ENCODE measurements at places on chromosomes 7 and 10. TPM values are rescaled to one million over a fixed set of nuclear protein-coding genes. Genes with fewer than 3 reads are reported as not detected.

- no peak for DNase-seq
Measured at GRCh38 chr7:47576866-47577306, 5.0 kb downstream of the TNS3 start.

The TFEC gene
- total RNA-seq, result 0.89 TPM

DNA sequence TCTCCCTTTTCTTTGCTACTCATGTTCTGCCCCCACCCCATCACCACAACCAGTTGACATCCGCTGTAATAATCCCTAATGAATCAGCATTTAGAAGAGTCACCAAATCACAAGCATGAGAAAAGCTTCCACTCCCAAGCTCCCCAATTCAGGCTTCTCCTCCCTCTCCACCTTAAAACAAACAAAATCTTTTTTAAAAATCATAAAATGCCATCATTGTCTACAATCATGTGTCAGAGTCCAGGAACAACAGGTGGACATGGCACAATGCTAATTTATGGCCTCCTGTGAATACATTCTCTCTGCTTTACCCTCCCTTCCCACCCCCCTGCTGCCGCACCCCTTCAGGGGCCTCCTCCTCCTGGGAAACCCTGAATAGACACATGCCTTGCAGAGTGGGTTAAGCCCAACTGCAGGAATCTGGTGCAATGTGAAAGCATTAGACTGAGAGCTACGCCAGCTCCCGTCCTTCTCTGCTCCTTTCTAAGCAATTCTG is 3.7 kb downstream of the LRRC4 start:
- no peak for DNase-seq

- DNase-seq, result no peak
Measured at GRCh38 chr7:68417659-68418058, 1180.6 kb upstream of the AUTS2 start.

The TRPV5 gene
- not detected for total RNA-seq

DNA sequence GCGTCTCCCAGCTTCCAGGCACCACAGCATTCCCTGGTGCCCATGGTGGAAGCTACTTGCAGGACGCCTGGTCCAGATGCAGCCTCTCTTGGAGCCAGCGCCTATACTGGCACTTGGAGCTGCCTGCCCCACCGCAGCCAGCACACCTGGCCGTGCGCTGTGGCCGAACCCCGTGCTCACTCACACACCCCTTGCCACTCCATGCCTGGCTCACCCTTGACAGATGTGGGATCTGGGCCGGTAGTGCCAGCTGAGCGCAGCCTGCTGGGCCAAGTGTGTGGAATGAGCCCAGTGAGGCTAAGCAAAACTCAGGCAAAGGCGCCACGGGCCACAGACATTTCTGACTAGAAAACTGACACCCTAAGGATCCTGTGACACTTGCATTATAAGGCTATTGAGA is 884.8 kb downstream of the LRMDA start:
- DNase-seq, result no peak

The NOLC1 gene
- total RNA-seq, result 19.4 TPM

DNA sequence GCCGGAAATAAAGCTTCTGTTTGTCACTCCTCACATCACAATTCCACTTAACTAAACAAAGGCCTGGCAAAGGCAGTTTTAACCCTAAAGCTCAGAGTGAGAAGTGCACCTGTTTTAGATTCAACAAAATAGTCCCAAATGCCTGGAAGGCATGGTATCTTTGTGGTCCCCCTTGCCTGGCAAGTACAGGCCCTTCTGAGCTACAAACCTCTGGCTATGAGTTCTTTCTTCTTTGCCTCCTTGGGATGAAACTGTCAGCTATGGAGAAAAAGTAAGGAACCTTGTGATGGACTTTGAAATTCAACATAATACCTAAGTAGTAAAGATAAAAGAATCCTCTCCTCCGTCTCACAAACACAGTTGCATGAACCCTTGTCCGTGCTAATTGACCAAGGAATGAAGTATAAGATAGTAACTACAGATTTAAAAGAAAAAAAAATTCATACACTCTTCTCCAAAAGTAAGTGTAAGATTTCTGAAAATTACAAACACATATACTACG is 244.5 kb upstream of the ETV1 start:
- DNase-seq, result no peak

GRCh38 chr7:144738708-144739314 is 97.0 kb downstream of the TPK1 start:
- DNase-seq, result peak; percentile 59

The ADIRF gene
- total RNA-seq, result 26.0 TPM

DNA sequence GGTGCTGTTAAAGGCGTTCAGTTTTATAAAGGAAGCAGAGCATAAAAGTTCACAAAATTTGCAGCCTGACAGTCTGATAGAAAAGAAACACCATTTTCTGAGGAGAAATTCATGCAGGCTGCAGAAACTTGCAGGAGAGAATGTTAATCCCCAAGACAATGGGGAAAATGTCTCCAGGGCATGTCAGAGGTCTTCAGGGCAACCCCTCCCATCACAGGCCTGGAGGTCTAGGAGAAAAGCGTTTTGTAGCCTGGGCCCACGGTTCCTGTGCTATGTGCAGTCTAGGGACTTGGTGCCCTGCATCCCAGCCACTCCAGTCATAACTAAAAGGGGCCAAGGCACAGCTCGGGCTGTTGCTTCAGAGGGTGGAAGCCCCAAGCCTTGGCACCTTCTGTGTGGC is 68.4 kb upstream of the GJD4 start:
- DNase-seq, result no peak

- no peak for DNase-seq
Measured at GRCh38 chr7:155266440-155266839, 31.2 kb upstream of the INSIG1 start.

DNA sequence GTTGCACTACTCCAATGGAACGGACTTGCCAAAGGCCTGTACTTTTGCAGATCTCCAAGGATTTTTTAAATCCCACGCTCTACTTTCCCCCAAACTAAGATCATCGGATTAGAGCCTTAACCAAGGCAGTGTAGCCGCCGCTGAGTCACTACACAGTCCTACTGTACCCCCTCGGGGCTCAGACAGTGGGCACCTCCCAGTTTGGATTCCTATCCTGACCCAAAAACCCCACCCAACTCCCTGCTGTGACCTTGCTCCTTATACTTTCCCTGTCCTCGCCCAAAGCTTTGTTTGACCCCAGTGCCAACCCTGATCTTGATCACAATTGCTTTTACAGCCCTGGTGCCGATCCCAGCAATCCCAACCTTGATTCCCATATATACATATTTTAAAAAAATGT is 17.5 kb upstream of the PLAU start:
- DNase-seq, result no peak

The METTL27 gene
- total RNA-seq, result 0.90 TPM

The OR2A12 gene
- total RNA-seq, result not detected

DNA sequence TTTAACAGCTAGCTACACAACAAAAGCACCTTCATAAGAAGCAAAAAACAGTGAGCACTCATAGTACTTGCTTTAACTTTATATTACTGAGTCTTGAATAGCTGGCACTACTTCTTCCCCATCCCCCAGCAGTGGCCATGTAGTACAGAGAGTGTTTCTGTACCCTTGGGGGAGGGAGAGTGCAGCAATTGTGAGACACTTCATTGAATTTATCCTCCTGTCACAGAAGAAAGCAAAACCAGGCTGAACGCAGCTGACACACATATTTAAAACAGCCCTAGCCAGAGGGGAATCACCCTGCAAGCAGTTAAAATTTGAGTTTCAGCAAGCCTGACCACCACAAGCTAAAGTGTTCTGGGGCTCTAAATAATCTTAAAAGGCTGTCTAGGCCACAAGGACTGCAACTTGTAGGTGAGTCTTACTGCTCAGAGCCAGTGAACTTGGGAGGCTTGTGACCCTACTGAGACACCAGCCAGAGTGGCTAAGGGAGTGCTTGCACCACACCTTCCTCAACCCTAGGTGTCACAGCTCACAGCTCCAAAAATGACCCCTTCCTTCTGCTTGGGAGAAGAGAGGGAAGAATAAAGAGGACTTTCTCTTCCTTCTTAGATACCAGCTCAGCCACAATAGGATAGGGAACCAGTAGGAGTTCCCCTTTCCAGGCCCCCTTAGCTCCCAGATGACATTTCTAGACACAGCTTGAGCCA is 97.7 kb upstream of the MEOX2 start:
- no peak for DNase-seq
